ENCODE measurements at places on chromosomes 3 and 15.

DNA sequence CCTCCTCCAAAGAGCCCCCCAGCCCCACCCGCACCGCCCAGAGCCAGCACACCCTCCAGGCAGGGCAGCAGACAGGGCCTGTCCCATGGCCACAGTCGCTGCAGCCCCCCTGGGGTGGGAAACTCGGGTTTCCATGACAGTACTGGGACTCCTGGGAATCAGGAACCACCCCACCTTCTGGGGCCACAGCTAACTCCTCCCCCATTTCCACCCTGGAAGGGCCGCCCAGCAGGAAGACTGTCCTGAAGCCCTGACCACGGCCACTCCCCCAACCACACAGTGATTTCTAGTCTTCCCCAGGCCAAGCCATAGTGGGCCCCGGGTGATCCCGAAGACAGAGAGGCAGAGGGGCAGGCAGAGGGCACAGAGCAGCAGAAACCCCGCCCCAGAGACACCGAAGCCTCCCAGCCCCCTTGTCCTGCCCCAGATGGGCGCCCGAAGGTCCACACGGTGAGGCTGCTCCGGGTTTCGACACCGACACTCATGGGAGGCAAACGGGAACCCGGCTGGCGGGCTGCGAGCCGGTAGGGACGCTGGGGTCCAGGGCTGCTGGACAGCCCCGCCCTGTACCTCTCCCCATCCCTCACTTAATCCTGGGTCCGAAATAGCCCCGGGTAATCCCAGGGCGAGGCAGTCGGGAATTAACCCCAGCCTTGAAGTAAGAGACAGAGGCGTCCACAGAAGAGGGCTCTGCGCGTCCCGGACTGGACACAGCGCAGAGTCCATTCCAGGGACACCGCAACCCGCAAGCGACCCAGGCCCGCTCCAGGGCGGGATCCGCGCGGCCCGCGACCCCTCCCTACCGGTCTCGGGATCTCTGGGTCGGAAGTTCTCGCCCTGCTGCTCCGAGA is 138.4 kb downstream of the NUP210 start:
- DNase-seq: peak; percentile 73

GRCh38 chr3:60779637-60780036 is 471.6 kb downstream of the FHIT start:
- no peak for DNase-seq

DNA sequence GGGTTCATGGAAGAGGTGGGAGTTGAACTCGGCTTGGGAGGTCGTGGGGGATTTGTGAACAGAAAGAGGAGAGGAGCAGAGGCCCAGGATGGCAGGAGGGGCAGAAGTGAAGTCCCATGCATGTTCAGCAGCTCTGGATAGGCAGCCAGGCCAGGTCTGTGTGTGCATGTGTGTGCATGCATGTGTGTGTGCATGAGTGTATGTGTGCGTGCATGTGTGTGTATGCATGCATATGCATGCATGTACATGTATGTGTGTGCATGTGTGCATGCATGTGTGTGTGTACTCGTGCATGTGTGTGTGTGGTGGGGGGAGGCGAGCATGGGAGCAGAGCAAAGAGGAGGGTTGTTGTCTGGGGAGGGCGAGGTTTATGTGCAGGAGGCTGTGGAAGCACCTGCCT is 178.4 kb downstream of the RPLP1 start:
- no peak for DNase-seq

- no peak for DNase-seq
Observed at GRCh38 chr15:58504674-58505234, 73.0 kb downstream of the LIPC start.

DNA sequence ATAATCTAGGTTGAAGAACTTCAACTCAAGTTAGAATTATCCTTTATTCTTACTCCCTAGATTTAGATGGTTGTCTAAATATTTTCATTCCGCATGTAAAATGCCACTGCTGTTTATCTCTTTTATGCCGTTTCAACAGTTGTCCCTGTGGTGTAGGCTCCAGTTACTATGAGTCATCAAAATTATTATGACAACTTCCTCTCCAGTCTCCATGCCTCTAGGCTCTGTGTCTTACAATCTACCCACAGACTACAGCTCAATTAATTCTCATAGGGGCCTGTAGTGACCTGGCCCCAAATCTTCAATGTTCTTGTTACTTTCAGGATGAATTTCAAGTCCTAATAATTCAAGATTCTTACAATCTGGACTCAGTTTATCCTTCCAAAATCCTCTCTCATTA is 105.8 kb upstream of the UNC13C start:
- DNase-seq: no peak

DNA sequence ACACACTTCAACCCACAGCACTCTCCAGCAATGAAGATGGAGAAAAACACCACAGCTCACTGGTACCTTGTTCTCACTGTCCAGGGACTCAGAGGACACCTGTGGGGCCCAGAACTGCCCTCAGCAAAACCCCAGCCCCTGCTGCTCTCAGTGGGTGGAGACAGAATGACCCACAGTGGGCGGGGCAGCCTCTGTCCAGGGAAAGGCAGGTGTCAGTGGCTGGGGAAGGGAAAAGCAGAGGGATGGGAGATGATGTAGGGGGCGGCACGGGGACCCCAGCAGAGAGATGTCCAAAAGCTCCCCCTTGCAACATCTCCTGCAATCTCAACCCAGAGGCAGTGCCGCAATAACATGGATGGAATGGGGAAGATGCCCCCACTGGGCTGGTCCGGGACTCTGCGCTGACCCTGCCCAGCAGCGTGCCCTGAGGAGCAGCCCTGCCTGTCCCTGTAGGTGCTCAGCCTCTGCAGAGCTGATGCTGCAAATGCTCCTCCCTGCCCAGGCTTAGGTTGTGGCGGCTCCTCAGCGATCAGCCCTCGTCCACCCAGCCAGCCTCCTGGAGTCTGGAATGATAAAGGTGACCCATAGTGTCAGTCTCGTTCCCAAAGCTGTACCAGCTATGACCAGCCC is 193.9 kb downstream of the XXYLT1 start:
- no peak for DNase-seq

GRCh38 chr3:149678351-149678950 is 20.6 kb upstream of the WWTR1 start:
- no peak for DNase-seq

Measured in right kidney (tissue), 9 donors.